DMS153 (cell line): ENCODE measurements at places on chromosomes 1 and 21.

- peak; percentile 88 for DNase-seq
Observed at GRCh38 chr21:44338971-44339910, at the start of gene CFAP410. CFAP410 (minus strand) TSS chr21:44339390; CDS start chr21:44339194, 196 bp downstream.

DNA sequence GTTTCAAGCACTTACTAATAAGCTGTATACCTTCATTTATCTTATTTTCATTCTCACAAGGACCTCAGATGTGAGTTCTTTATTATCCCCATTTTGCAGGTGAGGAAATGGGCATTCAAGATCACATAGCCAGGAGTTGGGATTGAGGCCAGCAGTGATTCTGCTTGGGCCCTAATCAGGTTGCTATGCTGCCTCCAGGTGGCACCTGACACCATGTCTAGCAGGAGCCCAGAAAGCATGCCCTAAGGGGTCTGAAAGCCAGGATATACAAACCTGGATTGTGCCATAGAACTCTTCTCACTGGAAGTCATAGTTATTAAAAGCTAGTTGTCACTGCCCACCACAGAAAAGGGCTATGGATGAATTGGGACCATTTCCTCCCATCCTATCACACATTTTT is 61.1 kb downstream of the FYB2 start:
- peak; percentile 71 for DNase-seq

DNA sequence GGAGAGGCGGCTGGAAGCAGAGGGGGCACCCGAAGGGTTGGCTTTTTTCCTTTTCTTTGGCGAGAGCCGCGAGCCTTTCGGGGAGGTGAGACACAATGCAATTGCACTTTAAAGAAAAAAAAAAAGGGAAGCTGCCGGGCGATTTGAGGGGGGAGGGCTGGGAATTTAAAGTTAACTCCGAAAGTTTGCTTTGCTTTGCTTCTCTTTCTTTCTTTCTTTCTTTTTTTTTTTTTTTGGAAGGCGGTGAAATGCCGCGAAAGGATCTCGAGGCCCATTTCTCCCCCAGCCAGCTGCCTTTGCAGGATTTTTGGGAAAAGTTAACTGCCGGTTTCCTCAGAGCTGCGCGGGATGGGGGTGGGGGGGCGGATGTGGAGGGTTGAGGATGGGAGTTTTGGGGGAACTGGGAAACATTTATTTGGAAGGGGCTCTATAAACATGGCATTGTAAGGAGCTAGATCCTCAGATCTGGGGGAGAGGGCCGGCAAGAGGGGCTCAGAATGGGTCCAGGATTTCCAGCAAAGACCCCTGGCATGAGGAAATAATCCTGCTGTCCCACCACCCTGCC is 997 bp downstream of the ZNF362 start:
- no peak for DNase-seq

DNA sequence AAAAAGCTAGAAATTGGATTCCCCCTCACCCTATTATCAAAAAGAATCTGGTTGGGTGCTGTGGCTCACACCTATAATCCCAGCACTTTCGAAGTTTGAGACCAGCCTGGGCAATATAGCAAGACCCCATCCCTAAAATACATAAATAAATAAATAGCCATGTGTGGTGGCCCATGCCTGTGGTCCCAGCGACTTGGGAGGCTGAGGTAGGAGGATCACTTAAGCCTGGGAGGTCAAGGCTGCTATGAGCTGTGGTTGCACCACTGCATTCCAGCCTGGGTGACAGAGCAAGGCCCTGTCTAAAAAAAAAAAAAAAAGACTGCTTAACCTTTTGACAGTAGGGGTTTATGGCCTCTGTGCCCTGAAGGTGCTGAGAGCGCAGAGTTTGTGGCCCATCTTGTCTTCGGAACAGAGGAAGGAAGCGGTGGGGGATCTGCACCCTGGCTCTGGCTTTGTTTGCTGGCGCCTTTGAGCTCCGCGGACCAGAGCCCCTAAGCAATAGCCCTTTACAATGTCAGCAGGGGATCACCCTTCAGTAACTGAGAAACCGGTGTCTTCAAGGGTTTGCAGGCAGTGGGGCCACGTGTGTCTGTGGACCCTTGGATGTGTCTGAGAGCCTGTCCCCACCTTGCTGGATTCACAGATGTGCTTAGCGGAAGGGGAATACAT is 22.1 kb downstream of the SLC2A7 start:
- no peak for DNase-seq

GRCh38 chr1:176826265-176826664 is 338.2 kb downstream of the ASTN1 start:
- DNase-seq: peak; percentile 93

DNA sequence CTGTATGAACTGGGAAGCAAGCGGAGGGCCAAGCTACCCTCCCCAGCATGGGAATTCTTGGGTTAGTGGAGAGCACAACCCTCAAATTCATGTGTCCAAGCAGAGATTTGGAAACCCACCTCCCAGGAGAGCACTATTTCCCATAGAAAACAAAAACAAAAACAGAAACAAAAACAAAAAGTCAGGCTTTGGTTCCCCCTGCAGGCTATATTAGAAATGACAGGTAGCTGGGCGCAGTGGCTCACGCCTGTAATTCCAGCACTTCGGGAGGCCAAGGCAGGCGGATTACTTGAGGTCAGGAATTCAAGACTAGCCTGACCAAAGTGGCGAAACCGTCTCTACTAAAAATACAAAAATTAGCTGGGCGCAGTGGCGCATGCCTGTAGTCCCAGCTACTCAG is 10.8 kb downstream of the MINDY1 start:
- DNase-seq: no peak

DNA sequence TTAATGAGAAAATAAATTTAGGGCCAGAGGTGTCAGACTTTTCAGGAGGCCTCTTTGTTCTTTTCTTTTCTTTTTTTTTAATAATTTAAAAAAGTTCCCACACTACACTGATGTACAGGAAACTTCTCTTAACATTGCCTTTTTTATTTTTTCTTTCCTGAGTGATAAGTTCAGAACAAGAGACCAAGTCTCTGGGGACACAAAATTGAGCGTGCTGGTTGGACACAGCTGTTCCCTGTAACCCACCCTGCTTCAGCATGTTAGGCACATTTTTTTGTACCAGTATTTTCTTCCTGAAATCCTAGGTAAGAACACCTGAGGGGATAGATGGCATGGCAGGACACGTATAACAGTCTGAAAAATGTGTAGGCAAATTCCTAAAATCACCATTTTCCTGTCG is 50.1 kb downstream of the PBX1 start:
- DNase-seq: no peak

GRCh38 chr1:202046227-202046626 is 35.8 kb downstream of the ELF3 start:
- peak; percentile 99 for DNase-seq

DNA sequence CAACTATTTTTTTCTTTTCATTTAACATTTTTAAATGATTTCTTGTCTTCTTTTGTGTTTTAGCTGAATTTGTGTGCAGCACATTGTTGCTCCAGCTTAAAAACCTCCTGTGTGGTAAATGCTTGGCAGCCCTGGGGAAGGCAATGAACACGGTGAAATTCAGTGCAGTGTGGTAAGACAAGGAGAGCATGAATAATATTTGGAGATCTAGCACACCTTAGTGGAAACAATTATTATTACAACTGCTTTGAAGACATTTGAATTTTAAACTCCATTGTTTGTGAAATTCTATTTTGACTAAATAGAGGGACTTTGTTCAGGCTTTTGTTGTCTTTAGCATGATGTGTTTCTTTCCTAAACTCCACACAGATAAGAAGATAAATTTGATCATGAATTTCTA is 242.6 kb upstream of the CXADR start:
- peak; percentile 46 for DNase-seq

- DNase-seq: no peak
Observed at GRCh38 chr21:15210235-15210678, 145.5 kb upstream of the NRIP1 start.

GRCh38 chr1:162279136-162279498 is 97.5 kb downstream of the SPATA46 start:
- DNase-seq: peak; percentile 29

DNA sequence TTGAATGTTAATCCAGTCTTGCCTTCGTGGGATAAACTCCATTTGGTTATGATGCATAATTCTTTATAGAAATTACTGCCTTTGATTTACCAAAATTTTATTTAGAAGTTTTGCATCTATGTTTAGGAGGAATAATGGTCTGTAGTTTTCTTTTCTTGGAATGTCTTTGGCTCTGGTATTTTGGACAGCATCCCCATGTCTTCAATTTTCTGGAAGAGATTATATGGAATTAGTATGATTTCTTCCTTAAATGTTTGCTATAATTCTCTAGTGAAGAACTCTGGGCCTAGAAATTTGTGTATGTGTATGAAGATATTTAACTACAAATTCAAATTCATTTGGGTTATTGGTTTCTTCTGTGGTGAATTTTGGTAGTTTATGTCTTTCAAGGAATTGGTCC is 92.7 kb downstream of the SNX7 start:
- DNase-seq: no peak

DNA sequence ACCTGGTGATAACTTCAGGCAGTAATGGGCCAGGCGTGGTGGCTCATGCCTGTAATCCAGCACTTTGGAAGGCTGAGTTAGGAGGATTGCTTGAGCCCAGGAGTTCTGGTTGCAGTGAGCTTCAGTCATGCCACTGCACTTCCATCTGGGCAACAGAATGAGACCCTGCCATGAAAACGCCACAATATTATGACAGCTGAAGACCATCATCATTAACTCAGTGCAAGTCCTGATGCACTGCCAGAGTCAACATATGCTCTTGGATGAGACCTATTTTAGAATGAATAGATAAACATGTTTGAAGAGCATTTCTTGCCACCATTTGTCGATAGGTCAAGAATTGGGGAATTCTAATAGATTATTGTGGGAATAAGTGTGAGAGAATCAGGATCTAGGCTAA is 26.4 kb downstream of the HENMT1 start:
- no peak for DNase-seq

DNA sequence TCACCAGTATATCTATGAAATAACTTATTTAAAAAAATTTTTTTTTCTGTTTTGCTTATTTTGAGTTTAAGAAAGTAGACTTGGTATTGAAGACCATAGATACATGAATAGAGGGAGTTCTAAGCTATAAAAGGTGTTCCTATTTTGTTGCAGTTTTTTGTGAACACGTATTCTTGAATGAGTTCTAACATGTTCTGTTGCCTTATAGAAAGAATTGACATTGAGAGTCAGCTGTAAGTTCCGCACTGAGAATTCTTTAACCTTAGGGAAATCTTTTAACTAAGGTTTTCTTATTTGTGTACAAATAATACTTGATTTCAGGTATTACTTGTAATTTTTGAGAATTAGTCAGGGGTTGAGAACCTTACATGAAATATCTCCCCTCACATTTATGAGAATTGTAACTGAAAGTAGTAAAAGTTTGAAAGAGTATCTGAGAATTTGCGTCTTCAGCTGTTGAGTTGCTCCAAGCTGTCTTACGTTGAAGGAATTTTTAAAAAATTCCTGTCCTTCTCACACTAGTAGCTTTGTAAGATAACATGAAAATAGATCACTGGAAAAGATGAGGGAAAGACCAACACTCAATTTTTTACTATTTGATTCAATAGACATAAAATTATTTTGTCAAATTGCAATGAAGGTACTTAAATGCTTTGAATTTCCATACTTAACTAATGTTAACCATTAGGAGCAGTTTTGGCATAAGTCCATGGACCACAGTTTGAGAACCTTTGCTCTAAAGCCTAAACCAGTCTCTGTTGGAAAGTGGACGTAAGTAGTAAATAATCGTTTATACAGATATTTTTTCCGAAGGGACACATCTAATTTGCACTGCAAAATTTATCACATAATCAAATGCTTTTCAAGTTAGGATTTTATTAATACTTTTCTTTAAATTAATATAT is 3.8 kb downstream of the DR1 start:
- DNase-seq: no peak

DNA sequence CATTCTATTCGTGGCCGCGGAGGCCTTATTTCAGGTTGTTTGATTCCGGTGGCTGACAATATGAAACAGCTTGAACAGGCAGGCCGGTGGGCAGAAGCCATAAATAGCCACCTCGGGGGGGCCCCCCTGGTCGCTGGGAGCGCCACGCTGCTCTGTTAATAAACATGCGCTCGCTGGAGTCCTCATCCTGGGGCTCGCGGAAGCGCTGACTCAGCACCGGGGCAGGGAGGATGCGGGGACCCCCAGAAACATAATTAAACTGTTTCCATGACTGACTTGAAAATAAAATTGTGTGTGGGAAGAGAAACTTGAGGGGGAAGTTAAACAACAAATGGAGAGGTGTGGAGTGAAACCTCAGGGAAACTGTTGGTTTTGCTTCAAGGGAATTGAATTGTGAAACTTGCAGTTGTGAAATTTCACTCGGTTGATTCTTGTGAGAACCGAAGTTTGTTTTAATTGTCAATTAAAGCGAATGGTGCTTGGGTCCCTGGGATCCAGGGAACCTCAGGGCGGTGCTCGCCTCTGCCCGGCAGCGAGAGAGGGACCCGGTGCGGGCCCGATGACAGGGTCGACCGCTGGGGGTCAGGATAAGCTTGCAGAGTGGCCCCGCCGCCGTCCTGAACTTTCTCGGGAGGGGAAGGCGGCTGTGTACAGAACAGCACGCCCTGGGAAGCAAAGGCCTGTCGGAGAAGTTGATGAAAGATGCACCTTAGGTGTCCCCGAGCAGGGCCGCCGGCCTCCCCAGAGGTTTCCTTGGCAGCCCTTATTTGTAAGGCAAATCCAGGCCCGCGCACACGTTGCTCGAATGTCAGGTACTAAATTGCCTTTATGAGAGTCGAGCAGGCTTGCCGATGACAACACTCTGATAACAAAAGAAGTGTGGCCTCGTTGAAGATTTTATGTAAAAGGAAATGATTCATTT is 176.9 kb upstream of the LMO4 start:
- DNase-seq: peak; percentile 59

DNA sequence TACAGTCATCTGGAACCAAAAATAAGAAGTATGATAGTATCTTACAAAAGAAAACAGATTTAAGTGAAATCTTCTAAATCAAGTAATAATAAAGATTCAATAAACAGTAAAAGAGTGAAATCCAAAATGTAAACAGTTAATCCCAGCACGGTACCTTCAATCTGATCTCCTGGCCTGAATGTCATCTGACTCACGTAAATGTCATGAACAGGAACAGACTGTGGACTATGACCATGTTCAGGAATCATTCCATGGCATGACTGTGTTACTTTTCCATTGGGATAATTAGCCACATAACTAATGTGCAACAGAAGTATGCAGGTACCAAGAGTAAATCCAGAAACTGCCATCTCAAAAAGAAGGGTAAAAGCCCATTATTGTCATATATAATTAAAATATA is 18.0 kb downstream of the FRRS1 start:
- no peak for DNase-seq
